ENCODE measurements at places on chromosomes 6 and 20.
A peak's percentile ranks its signal among the peaks of the same experiment; 100 is the strongest.

DNA sequence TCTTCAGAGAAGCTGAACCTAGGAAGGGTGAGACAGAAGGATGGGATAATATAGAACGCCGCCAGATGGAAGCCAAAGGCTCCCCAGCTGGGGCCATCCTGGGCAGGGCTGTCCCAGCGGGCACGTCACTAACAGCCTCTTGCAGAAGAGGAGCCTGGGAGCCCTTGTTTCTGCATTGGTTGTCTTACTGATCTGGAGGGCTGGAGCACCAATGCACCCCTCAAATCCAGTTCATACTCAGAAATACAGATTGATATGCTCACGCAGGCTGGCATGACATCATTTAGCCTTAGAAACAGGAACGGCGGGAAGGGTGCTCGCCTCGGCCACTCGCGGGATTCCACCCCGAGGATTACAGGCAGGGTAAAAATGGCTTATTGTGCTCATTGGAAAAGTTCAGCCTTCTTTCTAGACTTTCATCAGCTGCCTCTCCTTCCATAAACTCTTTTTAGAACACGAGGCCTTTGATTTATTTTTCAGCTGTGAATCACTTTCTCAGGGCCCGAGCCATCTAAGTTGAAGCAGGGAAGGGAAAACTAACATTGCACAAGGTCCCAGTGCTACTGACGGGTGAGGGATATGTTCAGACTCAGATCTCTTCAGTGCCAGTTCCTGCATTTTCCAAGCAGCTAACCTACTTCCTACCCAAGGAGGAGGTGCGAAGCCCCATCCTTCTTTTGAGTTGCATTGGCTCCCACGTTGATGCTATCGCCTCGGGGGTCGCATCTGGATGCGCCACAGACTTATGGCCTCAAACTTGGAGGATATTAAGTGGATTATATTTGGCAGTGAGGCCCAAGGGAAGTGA lies 82.3 kb downstream of the GMPR start:
- no peak for DNase-seq

GRCh38 chr20:45111799-45112471 lies 3.0 kb downstream of the WFDC5 start:
- no peak for DNase-seq

DNA sequence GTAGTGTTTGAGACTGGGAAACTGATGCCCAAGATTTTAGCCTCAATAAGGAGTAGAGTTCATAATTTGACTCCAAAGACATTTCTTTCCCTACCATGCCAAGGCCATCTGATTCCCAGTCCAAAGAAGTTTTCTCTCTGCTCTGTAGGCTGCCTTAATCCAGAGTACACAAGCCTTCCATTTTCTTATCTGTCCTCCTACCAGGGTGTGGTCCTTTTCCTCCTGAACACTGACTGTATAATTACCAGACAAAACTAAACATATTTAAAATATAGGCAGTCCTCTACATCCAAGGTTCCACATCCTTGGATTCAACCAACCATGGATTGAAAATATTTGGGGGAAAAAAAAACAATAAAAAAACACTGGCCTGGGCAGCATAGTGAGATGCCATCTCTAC lies 108.4 kb downstream of the SLC16A10 start:
- no peak for DNase-seq

- DNase-seq: no peak
Observed at GRCh38 chr6:139119552-139119951, 15.3 kb upstream of the HECA start.

- no peak for DNase-seq
Observed at GRCh38 chr6:42899871-42900270, 16.0 kb upstream of the PTCRA start.

DNA sequence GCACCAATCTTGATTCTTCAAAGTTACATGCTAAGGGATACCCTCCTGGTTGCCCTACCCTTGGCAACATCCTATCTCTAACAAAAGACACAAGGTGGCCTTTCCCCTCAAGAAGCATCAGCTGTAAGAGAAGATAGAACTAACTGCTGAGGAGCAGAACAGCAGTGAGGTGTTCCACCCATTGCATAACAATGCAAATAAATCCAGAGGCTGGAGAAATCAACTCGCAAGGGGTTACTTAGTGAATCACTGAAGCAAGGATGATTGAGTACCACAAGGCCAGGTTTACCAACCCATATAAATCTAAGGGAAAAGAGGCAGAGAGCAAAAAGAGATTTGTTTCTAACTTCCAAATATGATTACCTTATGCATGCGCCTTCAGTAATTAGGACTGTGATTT lies 36.7 kb downstream of the F13A1 start:
- no peak for DNase-seq

- no peak for DNase-seq
Observed at GRCh38 chr6:57313711-57314471, 3.5 kb upstream of the PRIM2 start.

DNA sequence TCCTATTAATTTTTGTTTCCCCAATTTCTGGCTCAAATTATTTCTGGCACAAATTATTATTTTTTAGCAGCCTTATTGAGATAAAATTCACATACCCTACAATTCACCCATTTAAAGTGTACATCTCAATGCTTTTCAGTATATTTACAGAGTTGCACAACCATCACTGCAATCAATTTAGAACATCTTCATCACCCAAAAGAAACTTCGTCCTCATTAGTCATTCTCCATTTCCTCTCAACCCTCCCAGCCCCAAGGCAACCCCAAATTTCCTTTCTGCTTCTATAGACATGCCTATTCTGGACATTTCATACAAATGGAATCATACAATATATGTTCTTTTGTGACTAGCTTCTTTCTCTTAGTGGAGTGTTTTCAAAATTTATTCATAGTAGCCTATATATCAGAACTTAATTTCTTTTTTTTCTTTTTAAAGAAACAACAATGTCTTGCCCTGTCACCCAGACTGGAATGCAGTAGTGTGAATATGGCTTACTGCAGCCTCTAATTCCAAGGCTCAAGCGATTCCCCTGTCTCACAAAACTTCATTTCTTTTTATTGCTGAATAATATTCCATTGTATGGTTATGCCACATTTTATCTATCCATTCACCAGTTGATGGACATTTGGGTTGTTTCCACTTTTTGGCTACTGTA lies 84.5 kb downstream of the DNAH8 start:
- DNase-seq: no peak

GRCh38 chr20:2303673-2304072 lies 7.9 kb downstream of the TGM3 start:
- no peak for DNase-seq

GRCh38 chr6:125099211-125100073 lies 54.1 kb upstream of the TPD52L1 start:
- DNase-seq: peak; percentile 75

DNA sequence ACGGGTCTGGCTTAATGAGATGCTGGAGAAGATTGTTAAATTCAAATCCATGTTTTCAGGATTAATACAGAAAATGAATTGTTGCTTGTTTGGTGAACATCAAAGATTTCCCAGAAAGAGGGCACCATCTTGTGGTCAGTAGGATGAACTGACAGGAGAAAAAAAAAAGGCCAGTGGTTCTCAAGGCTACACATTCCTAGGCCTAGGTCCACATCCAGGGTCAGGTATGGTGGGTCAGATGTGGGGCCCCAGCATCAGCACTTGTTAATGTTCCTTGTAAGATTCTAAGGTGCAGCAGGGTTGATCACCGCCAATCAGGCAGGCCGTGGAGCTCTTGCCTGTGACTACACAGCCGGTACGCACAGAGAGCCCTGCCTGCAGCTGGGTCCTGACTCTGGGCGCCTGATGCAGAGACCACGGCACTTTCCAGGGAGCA lies 34.0 kb upstream of the FOXO3 start:
- no peak for DNase-seq

DNA sequence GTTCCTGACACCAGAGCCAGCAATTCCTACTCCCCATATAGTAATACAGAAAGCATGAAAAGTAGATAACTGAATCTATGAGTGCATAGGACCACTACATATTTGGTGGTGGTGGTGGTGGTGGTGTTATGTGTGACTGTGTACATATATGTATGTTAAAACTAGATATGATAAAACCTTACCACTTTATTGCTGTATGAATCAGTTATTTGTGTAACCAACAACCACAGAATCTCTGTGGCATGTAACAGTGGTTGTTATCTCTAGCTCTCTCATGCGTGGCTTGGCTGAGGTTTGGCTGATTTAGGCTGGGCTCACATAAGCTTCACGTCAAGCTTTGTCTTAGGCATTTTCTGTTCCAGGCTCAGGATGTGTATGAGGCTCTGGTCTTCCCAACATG lies 55.7 kb downstream of the PLCB1 start:
- DNase-seq: no peak

DNA sequence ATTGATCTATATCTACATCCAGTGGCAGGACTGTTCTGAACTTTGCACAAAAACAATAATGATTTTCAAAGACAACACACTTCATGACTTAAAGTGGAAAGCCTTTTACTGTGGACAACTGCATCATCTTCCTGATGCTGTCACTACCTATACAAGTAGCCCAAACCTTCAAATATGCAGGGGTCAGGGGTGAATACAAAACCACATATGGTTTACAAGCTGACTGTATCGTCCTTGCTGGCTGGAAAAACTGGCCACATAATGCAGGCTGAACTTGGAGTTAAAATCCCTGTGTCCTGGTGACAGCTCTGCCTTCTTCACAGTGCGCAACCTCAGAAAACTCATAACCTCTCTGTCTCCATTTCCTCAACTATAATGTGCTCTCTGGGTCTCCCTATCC lies 128.9 kb downstream of the GMDS start:
- no peak for DNase-seq

DNA sequence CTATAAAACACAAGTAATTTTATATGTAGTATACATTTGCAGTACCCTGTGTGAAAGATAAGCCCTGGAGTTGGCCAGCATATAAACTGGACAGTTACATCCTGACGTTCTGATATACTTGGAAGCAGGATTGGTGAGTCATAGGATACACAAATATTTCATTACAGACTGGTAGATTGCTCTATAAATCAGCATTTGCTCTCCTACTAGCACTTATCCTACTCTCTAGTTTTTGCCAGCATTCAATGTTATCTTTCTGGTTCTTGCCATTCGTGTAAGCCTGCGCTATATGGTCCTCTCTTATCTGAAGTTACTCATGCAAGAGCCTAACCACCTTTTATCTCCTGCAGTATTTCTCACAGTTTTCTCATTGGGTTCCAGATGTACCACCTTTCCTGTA lies 680.2 kb upstream of the MMS22L start:
- DNase-seq: no peak

GRCh38 chr6:125197795-125198269 lies 44.3 kb downstream of the TPD52L1 start:
- DNase-seq: peak; percentile 25

GRCh38 chr6:14882394-14883026 lies 363.4 kb upstream of the JARID2 start:
- no peak for DNase-seq

GRCh38 chr6:10526156-10526555 lies 5.0 kb downstream of the GCNT2 start:
- no peak for DNase-seq

DNA sequence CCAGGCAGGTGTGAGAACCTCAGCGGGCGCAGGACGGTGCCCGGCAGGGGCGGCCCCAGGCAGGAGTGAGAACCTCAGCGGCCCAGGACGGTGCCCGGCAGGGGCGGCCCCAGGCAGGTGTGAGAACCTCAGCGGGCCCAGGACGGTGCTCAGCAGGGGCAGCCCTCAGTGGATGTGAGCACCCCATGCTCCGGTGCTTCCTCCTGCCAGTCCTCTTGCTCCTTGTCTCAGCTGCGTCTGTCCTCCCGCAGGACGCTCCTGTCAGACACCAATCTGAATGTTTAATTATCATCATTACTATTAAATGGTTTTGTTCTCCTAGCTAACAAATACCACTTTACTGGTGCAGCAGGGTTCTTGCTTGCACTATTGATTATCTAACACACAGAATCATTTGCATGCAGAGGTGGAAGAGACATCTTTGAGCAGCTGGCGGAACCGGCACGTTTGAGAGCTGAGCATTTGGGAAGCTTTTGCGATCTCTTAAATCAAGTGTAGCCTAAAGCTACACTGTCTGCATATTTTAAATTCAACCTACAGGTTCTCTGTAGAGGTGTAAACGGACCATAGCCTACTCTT lies 39.4 kb upstream of the DACT2 start:
- DNase-seq: no peak

GRCh38 chr6:39215640-39216158 lies 13.6 kb downstream of the KCNK5 start:
- DNase-seq: no peak

- DNase-seq: no peak
Observed at GRCh38 chr20:34974246-34974645, 18.6 kb downstream of the MYH7B start.

GRCh38 chr6:53066874-53067706 lies 1.9 kb downstream of the FBXO9 start:
- no peak for DNase-seq

GRCh38 chr6:150567823-150568383 lies 31.8 kb upstream of the PLEKHG1 start:
- DNase-seq: peak; percentile 20

GRCh38 chr6:4682431-4683097 lies 93.6 kb upstream of the CDYL start:
- DNase-seq: no peak

DNA sequence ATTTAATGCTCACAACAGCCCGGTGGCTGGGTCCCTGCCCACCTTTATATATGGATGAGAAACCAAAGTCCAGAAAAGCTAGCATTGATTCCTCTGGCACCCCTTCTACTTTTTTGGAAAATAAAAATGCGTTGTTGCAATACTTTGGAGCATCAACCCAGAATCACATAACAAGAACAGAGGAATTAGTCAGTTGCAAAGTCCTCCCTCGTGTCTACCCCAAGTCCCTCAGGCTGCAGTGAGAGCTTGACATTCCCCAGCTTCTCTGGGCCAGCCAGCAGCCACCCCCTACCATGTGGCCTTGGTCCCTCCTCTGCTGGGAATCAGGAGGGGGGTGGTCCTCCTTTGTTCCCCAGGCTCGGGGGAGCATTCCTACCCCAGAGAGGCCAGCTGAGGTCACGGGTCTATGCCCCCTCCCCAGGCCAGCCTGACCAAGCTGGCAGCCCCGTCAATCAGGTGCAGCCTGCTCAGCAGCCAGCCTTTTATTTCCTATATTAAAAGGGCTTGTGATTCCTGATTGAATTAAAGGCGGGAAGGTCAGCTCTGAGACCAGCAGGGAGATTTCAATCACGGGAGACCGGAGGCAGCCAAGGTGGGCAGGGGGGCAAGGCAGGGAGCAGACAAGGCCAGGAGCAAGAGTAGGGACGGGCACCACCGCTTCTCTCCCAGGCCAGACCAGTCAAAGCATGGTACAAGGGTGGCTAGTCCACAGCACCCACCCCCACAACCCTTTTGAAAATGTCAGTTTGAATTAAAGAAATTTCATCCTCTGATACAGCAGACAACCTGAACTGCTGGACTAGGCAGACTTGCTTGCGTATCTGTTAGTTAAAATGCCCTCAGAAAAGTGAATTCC lies 158.9 kb downstream of the MRPL14 start:
- DNase-seq: no peak
